ENCODE measurements at places on chromosomes 4 and X.

- no peak for DNase-seq
Measured at GRCh38 chr4:152981278-152981677, 45.2 kb downstream of the FHDC1 start.

DNA sequence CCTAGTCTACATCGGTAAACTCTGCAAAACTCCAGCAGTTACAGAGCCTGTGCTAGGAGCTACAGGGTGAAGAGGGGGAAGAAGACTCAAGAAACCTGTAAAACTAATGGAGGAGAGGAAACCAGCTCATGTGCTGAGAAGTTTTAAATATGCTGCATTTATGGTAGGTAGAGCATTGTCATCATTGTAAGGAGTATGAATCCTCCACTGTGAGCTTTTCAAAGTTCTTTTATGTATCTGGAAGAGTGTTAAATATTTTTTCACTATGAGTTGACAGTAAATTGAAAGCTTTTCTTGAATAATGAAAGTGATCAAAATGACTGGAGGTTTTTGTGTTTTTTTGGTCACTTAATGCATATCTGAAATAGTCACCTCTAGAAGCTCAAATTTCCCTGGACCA, 46.2 kb downstream of the SEPTIN11 start:
- no peak for DNase-seq

- no peak for DNase-seq
Measured at GRCh38 chr4:113955411-113955810, 24.0 kb downstream of the ARSJ start.

DNA sequence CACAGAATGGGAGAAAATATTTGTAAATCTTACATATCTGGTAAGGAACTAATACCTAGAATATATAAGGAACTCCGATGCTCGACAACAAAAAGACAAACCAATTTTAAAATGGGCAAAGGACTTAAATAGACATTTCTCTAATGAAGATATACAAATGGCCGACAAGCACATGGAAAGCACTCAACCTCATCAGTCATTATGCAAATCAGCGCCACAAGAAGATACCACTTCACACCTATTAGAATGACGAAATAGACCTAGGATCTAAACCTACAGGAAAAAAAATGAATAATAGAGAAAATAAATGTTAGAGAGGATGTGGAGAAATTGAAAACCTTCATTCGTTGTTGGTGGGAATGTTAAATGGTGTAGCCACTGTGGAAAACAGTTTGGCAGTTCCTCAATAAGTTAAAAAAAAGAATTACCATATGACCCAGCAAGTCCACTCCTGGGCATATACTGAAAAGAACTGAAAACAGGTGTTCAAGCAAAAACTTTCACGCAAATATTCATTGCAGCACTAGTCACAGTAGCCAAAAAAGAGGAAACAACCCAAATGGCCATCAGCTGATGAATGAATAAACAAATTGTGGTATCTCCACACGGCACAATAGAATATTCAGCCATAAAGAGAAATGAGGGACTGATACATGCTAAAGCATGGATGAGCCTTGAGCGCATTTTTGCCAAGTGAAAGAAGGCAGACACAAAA, 57.3 kb upstream of the WDR19 start:
- DNase-seq: no peak

- no peak for DNase-seq
Measured at GRCh38 chrX:120358737-120359456, 3.0 kb upstream of the ATP1B4 start.

DNA sequence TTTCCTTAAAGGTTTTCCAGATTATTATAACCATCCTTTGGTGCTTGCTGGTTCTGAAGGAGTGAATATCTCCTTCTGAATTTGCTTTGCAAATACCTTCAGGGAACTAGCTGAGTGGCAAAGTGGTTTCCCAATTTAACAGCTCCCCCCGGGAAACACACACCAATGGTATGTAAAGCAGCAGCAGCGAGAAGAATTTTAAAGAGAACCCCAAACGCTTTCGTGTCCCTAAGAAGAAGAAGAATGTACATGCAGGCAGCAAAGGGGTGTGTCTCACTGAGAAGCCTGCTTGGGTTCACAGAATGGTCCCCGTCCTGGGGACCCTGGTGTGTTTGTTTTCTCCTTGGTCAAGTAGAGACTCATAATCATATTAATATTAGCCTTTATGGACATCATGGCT, 4.2 kb upstream of the AKAP17A start:
- DNase-seq: no peak

DNA sequence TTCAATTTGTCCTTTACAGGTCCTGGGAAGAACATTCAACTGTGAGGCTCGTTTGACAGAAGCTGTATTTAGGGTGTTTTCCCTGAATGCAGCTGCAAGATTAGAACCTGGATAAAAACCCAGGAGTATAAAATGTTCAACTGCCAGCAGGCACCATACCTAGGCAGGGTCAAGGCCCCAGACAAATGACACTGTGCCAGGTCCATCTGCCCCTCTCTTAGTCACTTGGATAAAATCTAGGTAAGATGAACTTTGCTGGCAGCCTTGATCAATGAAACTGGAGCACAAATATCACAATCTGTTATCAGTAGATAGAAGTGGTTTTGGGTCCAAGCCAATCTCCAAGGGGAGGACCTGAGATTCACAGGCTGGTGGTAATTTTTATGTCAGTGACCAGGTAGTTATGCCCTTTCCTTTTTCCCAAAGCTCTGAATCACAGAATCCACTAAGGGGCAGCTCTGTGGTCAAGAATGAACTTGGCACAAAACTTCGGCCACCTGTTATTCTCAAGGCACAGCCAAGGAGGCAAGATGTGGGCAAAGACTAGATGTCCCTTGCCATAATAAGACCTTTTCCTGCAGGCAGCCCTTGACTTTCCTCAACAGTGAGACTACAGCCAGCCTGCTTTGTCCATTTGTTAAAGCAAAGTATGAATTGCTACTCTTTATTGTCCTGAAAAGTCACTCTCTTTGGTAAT, 501.0 kb downstream of the PPARGC1A start:
- DNase-seq: no peak

All from hematopoietic multipotent progenitor cell treated with erythropoietin and hydrocortisone succinate and interleukin-3 and kit ligand, for 6 days (in vitro differentiated cells).